ENCODE measurements at places on chromosomes 3 and 15.
A peak's percentile ranks its signal among the peaks of the same experiment; 100 is the strongest.

DNA sequence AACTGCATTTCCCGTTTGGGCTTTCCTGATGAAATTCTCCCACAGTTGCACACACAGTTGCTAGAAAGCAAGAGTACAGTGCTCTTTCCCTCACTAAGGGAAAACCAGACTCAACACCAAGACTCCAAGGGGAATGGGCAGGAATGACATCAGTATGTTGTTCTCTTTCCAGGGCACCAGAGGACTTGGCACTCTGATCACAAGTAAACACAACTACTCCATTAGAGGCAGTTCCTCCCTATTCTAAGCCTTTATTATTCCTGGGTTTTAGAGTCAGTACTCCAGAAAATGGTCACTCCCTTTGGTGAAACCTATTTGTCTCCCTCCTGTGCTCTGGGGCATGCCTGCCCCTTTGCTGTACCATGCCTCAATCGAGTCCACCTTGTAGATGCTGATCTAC, 52.3 kb upstream of the VGLL4 start:
- no peak for DNase-seq

- no peak for DNase-seq
Observed at GRCh38 chr3:11002371-11002807, 9.8 kb downstream of the SLC6A1 start.

DNA sequence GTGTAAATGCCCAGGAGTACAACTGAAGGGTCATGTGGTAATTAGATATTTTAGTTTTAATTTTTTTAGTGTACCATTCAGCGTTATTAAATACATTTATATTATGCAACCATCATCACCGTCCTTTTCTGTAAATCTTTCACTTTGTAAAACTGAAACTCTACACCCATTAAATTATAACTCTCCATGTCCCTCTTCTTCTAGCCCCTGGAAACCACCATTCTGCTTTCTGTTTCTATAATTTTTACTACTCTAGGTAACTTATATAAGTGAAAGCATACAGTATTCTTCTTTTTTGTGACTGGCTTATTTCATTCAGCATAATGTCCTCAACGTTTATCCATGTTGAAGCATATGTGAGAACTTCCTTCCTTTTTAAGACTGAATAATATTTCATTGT, 48.1 kb downstream of the STXBP5L start:
- DNase-seq = no peak

- no peak for DNase-seq
Observed at GRCh38 chr3:116896116-116896515, 186.5 kb downstream of the TUSC7 start.

DNA sequence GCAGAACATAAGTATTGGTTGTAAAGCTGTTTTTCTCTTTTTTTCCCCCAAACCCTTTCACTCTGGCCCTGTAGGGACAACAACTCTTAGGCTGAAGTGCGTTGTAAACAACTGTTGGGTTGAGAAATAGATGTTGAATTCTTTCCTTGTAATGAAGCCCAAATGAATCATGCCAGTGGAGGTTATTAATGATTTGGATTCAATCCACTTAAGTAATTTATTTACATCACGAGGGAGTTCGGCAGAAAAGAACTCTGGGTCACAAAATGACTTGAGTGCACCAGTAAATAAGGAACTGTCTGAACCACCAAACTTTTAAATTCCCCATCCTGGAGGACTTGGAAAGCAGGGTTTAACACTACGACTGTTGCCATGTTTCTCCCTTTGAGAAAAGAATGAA, 218.9 kb downstream of the PDZRN3 start:
- no peak for DNase-seq

GRCh38 chr3:134496471-134497071, 10.7 kb downstream of the CEP63 start:
- DNase-seq = peak; percentile 23

DNA sequence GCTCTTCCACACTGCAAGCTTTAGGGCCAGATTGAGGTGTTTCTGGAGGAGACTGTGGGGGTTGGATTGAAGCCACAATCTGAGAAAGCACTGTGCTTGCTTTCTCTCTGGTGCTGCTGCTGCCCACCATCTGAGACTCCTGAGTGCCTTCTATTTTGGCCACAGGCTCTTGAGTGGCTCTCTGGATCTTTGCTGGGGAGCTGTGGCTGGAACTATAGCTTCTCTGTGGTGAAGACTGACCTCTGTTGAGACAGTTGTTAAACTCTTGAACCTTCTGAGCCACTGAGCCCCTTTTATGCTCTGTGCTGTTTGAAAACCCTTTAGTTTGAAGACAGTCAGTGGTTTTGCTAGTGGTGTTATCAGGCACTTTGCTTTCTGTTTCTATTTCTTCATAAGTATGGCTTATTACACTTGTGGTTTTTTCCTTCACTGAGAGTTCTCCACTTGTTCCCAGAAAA, 108.7 kb upstream of the TSPAN3 start:
- DNase-seq = peak; percentile 48

DNA sequence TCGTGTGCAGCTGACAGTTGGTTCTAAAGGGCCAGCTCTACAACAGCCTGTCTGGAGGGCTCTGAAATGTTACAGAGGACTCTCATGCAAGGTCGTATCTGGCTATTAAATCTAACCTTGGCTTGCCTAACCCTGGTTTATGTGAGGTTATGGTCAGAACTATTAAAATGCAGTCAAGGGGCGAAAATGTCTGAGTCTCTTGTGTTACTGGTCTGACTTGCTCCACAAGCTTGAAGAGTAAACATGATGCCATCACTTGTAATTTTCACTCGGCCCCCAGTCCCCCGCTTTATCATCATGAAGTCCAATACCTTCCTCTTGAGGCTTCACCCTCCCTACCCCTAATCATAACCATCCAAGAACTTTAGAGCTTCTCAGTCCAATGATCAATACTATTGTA, 9.4 kb downstream of the ENTPD3 start:
- no peak for DNase-seq

Data from choroid plexus epithelial cell (primary cell).